ENCODE measurements at places on chromosomes 2 and 18.

DNA sequence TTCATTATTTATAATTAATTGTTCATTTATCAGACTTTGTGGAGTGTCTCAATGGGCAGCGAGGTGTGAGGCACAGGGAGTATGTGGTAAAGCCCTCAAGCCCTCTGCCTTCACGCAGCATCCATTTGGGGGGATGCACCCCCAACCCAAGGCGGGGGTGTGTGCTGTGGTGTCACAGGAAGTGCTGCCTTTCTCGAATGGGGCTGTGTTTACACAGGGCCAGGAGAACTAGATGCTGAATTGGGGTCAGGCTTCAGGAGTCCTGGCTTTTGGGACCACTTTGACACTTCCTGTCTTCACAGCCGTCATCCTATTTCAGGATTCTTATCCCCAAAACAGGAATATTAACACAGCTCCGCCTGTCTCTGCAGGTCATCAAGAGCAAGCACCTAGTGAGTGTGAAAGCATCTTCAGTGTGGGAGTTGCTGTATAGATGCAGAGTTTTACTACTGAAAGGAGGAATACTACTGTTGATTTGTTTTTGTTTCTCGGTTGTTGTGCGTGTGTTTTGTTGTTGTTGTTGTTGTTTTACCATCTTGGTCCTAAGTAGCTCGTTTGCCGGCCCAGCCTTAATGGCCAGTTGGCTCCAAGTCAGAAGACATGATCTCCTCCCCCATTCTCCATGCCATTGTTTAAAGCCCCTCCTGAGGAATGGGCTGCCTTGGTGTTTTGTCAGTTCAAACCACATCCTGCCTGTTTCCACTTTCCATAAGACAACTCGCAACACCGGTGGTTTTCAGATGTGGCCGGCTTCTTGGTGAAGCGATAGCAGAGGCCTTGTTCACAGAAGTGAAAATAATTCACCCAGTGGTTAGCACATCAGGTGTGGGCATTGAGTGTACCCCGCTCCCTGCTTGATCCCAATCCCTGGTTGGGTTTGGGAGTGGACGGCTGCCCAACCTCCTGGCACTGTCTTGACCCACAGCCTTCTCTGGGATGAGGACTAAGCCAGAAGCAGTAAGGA lies 221.3 kb downstream of the BCL2 start:
- DNase-seq: no peak

GRCh38 chr2:165803123-165803760 lies 9.2 kb upstream of the GALNT3 start:
- no peak for DNase-seq

GRCh38 chr18:62979176-62979575 lies 263.8 kb downstream of the PHLPP1 start:
- DNase-seq: peak; percentile 44

DNA sequence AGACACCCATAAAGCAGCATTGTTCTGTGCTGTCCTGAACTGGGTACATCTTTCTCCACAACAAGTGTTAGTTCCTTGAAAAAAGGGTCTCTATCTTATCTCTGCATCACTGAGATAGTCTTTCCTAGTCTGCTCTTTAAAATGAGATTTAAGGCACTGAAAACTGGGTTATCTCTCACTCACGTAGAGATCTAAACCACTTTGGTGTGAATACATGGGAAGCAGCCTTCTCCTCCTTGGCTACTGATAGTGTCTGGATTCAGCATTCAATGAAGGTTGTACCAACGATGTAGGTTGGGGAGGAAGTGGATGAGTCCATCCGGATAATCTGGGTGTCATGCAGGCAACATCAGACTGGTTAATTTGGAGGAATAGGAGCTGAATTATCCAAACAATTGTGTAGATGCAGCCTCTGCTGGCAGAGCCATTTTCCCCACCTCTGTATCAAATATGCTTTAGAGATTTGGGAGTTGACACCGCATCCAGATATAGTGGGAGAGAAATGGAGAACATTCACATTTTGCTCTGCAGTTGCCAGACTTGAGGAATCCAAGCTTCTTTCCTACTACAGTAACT lies 15.9 kb upstream of the SIX3 start:
- DNase-seq: no peak

DNA sequence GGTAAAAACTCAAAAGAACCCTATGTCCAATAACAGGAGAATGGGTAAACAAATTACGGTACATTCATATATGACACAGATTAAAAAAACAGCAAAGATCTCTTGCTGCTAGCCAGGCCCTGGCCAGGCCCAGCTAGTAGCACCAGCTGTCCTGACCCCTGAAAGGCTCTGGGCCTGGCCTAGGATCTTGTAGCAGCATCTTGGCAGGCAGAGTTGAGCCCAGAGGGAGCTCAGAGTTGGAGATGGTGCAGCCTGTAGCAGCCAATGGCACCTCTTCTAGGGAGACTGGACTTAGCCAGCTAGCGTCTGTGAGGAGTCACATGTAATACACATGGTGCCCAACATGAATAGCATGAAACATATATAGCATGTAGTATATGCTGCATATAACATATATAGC lies 69.1 kb downstream of the HS6ST1 start:
- no peak for DNase-seq

- DNase-seq: no peak
Measured at GRCh38 chr18:68472701-68473295, 242.1 kb downstream of the TMX3 start.

DNA sequence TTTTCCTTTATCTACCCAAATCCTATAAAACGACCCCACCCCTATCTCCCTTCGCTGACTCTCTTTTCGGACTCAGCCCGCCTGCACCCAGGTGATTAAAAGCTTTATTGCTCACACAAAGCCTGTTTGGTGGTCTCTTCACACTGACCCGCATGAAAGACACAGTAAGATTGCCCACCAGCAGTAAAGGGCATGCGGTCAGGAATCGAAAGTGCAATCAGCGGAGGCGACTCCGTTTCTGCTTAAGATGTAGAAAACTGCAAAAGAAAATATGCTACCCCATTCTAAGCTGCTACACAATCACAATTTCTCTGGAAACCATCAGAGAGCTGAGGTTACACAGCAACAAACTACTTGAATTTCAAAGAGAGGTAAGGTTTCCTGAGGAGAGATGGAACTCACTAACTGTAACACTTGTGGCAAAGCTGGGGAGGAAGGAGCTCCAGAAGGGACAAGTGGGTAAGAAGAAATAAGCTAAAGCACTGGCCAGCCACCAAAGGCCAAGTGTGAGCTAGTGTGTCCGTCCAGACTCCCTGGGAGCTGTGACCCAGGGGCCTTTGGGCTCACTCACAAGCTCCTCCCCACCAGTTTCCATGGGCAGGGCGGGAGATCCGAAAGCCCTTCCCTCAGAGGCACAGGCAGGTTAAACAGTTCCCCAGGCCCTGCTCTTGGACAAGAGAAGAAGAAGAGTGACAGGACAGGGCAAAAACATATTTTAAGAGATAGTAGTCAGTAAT lies 72.8 kb upstream of the TGFA start:
- no peak for DNase-seq

GRCh38 chr2:172102391-172103359 lies at the start of gene DLX2:
Gene DLX2, minus strand, starts transcription at chr2:172102900. Its CDS starts 362 bp downstream, at chr2:172102538.
- DNase-seq: peak; percentile 88
